ENCODE measurements at places on chromosomes 4 and X.

- DNase-seq = no peak
These were observed 17.0 kb upstream of the HPF1 start for GRCh38 chr4:169774466-169775445.

DNA sequence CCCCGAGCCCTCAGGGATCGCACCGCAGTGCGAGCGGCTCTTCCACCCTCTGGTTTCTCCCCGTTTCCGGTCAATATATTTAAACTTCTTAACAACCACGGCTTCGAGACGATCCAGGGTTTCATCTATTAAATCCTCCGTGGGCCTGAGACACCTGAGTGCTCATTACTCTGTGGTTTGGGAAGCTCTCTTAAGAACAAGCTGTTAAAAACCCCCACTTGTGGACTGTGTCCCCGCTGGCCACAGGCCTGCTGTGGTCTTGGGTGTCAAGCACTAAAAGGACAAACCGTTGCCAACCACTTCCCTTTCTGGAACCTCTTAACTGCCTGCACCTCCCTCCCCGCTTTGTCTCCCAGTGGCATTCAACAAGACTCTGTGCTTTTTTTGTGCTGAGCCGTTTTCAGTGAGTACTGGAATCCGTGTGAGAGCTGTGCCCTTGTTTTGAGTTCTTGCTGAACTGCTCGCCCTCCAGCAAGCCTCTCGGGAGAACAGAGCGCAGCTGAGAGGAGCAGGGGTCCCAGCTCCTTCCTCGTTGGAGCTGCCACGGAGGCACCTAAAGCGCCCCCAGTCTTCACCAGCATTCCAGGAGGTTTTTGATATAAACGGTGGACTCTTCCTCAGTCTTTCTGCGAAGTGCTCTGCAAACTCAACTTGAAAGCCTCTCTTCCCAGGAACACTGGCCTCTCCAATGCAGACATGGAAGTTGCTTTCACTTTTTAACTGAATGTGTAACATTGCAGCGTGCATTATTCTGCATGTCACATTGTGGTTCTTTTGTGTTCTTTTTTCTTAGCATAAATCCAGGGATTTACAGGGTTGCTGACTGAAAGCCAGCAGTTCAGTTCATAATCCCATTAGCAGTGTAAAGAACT lies 691 bp upstream of the IGFBP7 start:
- DNase-seq = no peak

GRCh38 chr4:84710548-84710947 lies 127.6 kb downstream of the CDS1 start:
- no peak for DNase-seq

- no peak for DNase-seq
These were observed 14.0 kb upstream of the TTC29 start for GRCh38 chr4:146959692-146960091.

- no peak for DNase-seq
These were observed 8.5 kb upstream of the SPANXN4 start for GRCh38 chrX:143017272-143017671.

GRCh38 chr4:137361756-137362470 lies 170.4 kb downstream of the PCDH18 start:
- no peak for DNase-seq

GRCh38 chr4:6122496-6122895 lies 77.9 kb downstream of the JAKMIP1 start:
- no peak for DNase-seq

DNA sequence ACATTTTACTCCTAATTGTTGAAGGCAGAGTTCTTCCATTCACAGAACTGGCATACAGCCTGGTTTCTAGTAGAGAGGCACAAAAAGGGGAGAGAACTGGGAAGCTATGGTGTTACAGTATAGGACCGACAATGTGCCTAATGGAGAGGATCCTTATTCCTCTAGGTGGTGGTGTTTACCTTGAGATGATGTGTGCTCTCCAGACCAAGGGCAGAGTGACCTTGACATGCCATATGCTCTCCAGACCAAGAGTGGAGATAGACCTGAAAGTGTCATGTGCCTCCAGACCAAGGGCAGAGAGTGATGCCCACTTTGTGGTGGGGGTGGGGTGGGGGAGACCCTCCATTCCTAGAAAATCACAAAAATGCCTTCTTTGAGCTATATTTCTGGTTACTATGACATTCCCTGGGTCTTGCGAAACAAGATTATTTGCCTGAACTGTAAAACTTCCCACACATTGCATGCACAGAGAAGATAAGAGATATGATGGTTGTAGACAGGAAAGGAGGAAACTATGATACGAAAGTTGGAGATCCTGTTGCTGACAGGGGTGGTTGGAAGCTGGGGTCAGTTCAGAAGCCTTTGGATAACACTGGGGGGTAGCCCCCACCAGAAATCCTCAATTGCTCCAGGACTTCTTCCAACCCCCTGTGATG lies 119.7 kb downstream of the TEX13C start:
- no peak for DNase-seq

DNA sequence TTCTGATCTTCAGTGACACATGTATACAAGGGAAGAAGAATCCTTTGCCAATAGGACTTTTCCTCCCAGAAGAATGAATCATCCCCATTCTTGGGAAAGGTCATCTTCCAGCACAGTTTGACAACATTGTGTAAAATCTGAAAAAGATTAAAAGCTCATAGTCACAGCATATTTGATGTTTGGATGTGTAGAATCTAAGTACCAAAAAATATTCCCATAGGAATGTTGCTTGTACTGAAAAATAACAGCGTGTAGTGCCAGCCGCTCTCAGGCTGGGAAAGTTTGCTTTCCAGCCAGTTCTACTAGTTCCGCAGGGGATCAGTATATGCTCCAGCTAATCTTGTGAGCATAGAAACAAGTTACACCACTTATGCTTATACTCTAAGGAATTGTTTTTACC lies 74.7 kb upstream of the IL13RA1 start:
- no peak for DNase-seq

DNA sequence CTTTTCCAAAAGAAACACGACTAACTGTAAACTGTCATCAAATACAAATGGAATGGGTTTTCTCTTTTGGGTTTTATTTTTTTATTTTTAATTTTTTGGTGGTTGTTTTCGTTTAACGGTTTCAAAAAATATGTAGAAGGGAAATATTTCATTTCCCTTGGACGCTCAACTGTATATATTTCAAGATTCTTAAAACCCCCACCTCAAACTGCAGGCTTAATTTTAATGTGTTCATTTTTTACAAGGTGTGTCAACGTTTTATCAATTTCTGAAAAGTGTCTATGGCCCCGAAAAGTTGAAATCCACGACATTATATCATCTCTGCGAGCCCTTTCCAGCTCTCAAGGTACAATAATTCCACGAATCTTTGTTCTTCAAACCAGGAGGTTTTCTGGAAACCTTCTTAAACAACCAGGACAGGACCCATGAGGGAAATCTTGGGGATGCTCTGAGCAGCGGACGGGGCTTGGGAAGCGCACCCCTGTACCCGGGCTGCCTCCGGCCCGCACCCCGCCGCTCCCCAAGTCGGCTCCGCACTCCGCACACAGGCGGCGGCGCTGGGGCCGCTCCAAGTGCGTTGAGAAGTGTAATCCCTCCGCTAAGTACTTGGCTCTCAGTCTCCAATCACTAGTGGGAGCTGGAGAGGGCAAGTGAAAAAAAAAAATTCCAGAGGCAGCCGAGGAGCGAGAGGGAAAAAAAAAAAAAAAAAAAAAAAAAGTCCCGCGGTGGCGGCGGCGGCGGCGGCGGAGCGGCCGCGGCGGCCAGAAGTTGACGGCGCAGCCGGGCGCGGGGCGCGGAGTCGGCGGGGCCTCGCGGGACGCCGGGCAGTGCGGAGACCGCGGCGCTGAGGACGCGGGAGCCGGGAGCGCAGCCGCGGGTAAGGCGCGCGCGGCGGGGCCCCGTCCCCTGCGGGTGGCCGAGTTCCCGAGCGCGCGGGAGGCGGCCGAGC lies at the start of gene BMPR1B:
Gene BMPR1B (plus strand): TSS at position 764 of the 949 bp plus-strand sequence. CDS start 346,470 bp downstream, outside the sequence.
- DNase-seq = no peak

DNA sequence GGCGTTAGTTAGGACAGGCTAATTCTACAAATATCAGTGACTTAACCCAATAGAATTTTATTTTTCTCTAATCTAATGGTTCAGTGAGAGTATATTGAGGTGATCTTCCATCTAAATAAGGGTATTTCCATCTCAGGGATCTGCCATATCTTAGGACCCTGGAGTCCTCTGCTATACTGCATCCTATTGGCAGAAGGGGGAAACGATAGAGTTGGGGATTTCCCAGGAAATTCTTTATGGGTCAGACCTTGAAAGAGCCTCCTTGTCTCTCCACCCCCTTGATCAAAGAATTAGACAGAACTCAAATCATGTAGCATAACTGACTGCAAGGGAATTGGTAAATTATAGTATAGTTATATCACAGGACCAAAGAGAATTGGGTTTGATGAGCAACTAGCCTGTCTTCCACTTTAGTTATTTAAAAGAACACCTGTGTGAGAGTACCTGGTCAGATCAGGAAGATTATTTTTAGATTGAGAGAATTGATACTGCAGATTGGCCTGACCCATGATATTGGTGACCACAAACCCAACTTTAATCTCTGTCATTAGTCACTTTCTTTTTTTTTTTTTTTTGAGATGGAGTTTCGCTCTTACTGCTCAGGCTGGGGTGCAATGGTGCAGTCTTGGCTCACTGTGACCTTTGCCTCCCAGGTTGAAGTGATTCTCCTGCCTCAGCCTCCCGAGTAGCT lies 25.6 kb downstream of the SMARCA5 start:
- DNase-seq = no peak

DNA sequence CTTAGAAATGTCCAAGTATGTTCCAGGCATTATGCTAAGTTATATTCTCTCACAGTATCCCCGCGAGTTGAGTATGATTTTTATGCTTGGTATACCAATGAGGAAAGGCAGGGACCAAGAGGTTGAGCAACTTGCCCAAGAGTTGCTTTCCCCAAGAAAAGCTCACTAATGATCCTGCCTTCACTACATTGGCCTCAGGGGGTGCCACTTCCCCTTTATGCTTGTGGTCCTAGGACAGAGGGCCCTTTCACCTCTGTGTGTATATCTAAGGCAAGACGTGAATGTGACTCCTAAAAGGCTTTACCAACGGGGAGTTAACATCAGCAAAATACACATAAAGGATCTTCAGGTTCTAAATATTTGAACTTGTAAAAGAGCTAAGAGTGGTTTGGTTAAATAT lies 164.4 kb upstream of the CPEB2 start:
- no peak for DNase-seq

Measured in NCI-H748 treated with DMSO at 0.1 percent for 48 hours (cell line).